ENCODE measurements at places on chromosomes 2 and 18.

DNA sequence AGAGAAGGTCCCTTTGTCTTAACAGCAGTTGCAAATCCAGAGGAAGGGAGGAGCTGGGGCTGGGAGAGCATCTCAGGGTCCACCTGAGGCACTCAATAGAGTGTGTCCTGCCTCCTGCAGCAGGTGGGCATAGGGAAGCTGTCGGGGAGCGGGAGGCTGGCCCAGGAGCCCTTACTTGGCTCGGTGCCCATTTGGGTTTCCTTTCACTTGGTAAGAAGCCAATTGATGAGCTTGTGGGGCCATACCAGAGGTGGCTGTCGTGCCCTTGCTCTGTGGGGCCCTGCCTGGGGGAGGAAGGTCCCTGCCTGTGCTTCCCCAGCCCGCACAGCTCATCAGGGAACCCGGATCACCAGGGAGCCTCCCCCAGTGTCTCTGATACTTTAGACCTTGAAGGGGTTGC, 229.7 kb downstream of the DYSF start:
- no peak for DNase-seq

DNA sequence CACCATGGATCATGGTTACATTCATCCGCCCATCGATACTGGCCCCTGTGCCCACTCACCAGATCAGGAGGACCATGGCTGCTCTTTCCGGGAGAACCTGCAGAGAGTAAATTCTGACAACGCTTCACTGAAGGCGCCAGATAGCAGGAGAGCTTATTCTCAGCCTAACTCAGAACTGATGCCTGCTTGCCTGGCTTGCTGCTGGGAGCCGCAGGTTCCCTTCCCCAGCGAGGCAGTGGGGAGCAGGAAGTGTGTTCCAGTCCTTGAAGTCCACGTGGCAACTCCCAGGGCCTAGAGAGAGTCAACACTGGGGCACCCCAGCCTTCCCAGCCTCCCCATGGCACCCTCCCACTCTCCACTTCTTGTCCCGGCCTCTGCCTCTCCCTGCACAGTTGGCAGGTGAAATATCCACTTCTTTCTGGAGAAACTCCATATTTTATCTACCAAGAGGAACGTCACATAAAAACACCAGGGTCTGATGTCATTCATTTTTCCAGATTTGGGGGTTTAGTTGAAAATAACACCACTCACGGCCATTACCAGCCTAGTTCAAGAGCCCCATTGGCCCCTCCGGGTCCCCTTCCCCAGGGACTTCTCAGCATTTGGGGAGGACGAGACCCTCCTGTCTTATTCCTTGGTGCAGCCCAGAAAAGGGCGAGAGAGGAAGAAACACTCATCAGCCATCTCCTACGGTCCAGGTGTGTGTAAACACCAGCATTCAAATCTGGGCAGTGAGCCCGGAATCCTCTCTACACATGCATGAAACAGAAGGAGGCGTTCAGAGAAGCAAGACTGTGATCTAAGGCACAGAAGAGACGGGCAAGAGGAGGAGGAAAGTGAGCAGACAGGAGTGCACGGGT, 3.5 kb upstream of the TUBB6 start:
- no peak for DNase-seq

DNA sequence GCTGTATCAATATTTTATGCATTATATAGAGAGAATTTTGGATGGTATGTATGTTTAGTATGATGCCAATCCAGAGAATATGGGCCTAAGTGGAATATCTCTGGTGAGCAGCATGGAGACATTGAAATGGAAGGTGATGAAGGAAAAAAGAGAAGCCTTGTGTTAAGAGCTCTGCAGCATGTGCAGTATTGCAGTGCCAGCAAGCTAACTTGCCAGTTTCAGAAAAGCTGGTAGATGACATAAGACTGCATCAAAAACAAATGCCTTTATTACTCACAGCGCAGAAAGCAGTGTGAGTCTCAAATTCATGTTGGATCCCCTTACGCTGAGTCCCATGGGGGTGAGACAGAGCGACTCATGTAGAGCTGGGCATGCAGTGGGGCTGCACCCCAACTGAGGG, 280.2 kb downstream of the CTNNA2 start:
- no peak for DNase-seq

GRCh38 chr18:8212896-8213780, 396.1 kb upstream of the RAB12 start:
- DNase-seq, result no peak

- DNase-seq, result no peak
Observed at GRCh38 chr2:147998203-147998602, 22.3 kb downstream of the ORC4 start.

DNA sequence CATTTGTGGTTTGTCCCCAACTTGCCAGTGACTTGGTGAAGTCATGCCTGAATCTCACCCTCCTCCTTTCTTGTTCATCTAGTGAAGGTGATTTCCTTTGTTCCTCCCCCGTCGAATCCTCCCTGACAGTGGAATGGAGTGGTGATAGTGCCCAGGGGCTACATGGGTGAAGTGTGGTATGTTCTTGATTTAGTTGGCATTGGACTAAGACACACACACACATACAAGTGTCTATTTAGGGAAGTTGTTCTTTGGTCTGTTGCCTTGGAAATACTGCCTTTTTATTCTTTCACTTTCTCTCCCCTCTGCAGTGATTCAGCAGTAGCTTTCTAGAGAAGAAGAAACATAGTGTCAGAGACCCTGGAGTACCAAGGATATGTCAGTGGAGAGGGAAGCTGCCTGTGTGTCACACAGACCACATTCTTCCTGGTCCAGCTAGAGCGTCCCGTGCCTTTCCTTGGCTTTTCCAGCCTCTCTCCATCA, 10.9 kb downstream of the INPP4A start:
- DNase-seq, result peak; percentile 74

DNA sequence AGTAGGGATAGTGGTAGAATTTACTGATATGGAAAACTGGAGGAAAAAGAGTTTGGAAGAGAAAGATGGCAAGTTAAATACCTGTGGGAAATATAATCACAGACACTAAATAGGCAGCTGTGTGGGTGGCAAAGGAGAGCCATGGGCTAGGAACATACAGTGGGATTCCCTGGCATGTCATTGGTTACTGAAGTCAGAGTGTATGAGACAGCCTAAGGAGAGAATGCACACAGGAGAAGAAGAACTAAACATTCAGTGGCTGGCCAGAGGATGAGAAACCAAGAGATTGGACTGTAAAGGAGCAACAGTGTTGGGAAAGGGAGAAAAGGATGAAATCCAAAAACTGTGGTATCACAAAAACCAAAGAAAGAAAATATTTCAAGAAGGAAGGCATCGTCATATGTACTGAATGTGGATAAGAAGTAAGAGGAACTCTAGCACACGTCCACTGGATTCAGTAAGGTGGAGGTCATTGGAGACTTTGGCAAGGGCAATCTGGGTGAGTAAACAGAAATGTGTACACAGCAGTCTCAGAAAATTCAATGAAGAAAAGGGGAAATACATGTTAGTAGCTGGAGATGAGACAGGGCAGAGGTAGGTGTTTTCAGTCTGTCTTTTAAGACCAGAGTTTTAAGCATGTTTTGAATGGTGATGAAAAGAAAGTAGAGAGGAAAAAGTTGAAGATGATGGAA, 83.3 kb downstream of the SPIRE1 start:
- no peak for DNase-seq

DNA sequence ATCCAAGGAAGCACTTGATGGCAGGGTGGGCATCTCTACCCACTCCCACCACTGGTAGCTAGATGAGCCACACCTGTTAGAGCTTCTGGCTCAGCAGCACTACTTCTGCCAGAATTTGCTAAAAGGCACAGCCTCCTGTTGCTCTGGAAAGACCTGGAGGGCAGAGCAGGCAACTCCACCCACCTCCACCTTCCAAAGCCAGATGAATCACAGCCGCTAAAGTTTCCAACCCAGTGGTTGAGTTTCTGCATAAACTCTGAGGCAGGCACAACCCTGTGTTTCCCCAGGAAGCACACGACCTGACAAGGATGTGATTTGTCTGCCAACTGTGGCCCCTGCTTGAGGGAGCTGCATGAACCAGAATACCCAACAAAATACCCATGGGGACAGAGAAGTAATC, 111.6 kb upstream of the GCFC2 start:
- no peak for DNase-seq

GRCh38 chr2:30926606-30927005, 119.4 kb upstream of the CAPN13 start:
- no peak for DNase-seq

- DNase-seq, result peak; percentile 49
Observed at GRCh38 chr18:11733031-11733430, 44.0 kb downstream of the GNAL start.

GRCh38 chr2:49251766-49252165, 97.5 kb upstream of the FSHR start:
- no peak for DNase-seq

GRCh38 chr2:167689444-167689843, 558.0 kb downstream of the STK39 start:
- no peak for DNase-seq

DNA sequence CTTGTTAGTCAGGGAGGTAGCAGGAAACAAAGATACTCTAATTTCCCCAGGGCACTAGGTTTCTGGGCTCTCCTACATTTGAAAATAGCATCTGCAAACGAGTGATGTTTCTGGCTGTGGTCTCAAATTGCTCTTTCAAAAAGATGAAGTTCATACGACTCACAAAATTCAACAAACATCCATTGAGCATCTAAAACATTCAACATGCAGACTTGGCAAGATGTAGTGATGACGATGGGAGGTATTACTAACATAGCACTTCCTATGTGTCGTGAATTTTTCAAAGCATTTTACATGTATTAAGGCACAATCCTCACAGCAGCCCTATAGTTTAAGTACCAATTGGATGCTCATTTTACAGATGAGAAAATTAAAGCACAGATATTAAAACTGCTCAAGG, 5.2 kb downstream of the CCBE1 start:
- no peak for DNase-seq

DNA sequence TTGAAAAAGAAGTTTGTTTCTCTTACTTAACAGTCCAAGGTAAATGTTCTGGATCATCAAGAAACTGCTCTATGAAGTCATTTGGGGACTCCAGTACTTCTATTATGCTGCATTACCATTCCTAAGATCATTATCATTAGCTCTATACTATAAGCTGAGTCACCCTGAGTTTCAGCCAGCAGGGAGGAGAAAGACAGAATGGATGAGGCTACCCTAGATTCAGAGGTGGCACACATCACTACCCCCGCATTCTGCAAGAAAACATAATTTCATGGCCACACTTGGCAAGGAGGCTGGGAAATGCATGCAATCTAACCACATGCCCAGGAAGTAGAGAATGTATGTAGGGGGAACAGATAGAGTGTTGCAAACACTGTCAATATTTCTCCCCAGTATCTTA, 16.6 kb upstream of the LNPK start:
- DNase-seq, result no peak

GRCh38 chr2:39650468-39650867, 15.2 kb upstream of the TMEM178A start:
- DNase-seq, result no peak

- peak; percentile 1 for DNase-seq
Observed at GRCh38 chr2:223642506-223642905, 40.3 kb upstream of the SCG2 start.

GRCh38 chr18:11074889-11075288, 74.5 kb downstream of the PIEZO2 start:
- DNase-seq, result no peak

- no peak for DNase-seq
Observed at GRCh38 chr2:133777574-133777960, 209.3 kb upstream of the NCKAP5 start.

DNA sequence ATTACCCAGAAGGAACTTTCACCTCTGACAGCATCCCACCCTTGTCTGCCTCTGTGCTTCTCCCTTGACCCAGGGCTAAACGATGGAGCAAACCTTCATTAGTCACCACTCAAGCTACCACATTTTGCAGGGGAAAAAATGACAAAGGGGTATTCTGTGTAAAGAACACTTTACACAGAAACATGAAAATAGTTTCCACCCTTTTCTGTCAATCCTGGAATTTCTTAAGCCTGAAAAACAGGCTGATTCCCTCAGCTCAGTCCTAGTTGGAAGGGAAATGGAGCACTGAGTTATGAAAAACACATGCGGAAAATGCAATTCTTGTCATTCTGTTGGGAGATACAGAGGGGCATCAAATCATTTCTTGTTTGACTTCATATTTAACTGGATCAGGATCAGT, 175.0 kb upstream of the HNRNPA3 start:
- no peak for DNase-seq

All from inflammatory macrophage treated with lipopolysaccharide for 1 hour (primary cell).